ENCODE measurements at places on chromosomes 7 and 10. TPM values are rescaled to one million over a fixed set of nuclear protein-coding genes. Genes with fewer than 3 reads are reported as not detected.

The UCN3 gene
- total RNA-seq: not detected

The ZNF722 gene
- total RNA-seq: not detected

The DKK1 gene
- total RNA-seq: 0.77 TPM

The NUDT13 gene
- 0.72 TPM for total RNA-seq

The PGAM2 gene
- 0.24 TPM for total RNA-seq

The WIPF3 gene
- not detected for total RNA-seq

DNA sequence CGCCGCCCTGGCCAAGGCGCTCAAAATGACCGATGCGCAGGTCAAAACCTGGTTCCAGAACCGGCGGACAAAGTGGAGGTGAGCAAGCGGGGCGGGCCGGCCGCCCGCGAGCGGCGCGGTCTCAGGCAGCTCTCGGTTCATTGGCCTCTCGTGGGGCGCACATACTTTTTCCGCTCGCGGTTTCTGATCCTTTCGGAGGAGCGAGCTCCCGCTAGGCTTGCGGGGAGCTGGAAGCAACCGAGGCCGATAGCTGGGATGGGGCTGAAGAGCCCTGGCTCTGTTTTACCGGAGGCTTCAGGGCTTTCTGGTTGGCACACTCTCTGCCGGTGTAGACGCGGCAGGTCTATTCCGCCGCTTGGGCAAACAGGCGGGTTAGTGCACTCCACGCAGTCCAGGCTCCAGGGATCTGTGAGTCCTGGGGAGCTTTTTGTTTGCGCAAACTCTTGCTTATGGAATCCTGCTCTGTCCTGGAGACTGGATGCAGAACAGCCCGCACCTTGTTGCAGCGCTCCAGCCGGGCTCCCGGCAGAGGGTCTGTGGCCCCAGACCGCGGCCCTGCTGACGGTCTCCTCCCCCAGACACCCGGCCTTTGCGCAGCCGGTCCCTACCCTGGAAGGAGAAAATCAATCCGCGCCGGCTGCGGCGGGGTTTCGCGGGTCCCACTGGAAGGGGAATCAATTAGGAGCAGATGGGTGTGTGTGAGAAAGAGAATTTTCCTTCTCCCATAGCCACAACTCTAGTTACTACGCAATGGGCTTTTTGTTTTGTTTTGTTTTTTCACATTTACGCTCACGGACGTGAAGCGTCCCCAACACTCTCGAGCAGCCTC is 3.4 kb downstream of the TLX1 start:
- no peak for DNase-seq

GRCh38 chr7:80249619-80250295 is 115.1 kb downstream of the GNAI1 start:
- no peak for DNase-seq

DNA sequence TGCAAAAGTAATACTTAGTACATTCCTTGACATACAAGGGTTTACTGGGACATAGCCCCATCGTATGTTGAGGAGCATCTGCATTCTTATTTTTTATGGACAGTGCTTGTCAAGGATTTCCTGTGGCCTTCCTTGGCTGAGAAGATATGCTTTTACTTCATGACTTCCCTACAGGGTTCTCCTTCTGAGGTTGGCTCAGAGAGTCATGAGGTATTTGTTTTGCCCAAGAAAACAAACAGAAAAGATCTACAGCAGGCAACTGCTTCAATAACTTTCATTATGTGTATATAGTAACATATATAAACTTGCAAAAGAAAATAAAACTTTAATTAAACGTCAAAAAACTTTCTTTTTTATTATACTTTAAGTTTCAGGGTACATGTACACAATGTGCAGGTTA is 577.2 kb upstream of the SEMA3D start:
- DNase-seq: no peak

DNA sequence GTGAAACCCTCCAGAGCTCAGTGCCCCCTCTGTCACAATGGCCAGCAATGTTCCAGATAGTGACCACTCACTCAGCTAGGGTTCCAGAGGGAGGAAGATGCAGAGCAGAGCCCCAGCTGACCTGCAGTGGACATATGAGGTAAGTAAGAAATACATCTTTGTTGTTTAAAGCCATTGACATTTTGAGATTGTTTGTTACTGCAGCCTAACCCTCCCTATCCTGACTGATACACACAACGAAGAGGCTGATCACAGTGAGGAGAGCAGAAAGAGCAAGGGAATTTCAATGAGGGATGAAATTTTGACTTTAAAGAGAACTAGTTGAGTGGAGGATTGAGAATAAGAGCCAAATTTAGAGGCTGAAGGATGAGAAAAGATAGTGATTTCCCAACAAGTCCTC is 51.3 kb upstream of the LRGUK start:
- no peak for DNase-seq

DNA sequence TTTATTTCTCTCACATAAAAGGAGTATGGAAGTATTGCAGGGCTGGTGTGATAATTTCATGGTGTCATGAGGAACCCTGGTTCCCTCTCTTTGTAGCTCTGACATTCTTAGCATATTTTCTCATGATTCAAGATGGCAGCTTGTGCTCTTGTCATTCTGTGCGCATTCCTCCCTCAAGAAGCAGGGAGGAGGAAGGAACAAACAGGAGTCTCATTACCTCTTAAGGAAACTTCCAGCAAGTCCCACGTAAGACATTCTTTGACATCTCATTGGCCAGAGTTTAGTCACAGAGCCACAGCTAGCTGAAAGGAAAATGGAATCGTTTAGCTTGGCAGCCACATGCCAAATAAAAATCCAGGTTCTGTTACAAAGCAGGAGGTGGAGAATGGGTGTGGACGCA is 546.8 kb downstream of the LRMDA start:
- DNase-seq: no peak

DNA sequence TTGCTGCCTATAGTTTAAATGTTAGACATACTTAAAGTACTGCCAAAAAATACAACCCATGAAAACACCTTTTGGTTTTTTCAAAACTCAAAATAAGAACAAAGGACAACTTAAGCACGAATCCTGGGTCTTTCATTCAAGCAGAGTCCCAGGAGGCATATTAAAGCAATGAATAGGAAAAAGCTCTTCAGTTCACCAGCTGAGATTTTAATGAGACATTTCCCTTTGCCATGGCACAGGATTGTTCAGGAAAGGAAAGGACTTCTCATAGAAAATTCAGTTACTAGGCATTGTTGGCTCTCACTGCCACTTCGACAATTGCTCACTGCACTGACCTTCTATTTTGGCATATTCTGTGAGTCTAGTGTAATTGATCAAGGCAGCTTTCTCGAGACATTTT is 133.5 kb upstream of the FEZF1 start:
- DNase-seq: no peak

- DNase-seq: no peak
Measured at GRCh38 chr7:90689260-90689659, 93.1 kb downstream of the CDK14 start.

DNA sequence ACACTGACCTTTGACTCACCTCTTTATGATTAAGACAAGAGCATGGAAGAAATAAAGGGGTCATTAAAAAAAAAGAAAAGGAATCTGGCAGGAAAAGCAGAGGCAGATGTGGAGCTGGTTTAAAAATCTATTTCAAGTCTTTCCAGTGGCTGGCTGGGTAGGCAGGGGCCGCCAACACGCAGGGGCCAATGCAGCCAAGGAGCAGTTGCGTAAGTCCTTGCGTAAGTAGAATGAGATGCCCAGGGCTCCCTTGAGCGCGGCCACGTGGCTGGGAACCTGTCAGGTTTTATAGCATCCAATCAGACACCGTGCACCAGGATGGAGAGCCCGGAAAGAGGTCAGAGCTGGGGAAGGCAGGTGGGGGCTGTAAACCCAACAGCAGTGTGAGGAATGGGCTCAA is 123.8 kb upstream of the INSYN2A start:
- DNase-seq: no peak

DNA sequence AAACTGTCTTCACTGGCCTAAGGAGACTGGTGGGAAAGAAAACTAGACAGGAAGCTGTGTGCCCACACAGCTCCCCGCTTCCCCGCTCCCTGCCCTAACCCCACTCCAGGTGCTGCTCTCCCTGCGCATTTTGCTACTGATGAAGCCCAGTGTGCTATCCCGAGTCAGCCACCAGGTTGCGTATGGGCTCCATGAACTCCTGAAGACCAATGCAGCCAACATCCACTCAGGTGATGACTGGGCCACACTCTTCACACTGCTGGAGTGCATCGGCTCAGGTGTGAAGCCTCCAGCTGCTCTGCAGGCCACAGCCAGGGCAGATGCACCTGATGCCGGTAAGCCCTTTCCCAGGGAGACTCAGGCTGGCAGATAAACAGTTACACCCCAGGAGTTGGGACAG is 20.3 kb upstream of the NFKB2 start:
- DNase-seq: no peak

DNA sequence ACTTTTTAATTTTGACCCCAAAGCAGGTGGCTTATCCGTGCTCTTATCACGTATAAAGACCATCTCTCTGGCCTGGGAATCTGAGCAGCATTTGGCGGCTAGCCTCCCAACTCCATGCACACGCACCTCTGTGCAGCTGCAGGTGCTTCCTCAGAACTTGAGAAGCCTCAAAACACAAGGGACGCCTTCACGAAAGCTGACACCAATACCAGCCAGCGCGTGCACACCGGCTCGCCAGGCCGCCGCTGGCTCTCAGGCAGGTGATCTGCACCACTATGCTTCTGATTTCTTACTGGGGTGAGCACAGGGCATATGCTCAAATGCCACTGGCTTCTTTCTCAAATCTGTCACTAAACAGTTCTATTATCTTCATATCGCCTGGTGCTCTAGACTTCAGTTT is 145.0 kb downstream of the PARD3 start:
- DNase-seq: no peak

DNA sequence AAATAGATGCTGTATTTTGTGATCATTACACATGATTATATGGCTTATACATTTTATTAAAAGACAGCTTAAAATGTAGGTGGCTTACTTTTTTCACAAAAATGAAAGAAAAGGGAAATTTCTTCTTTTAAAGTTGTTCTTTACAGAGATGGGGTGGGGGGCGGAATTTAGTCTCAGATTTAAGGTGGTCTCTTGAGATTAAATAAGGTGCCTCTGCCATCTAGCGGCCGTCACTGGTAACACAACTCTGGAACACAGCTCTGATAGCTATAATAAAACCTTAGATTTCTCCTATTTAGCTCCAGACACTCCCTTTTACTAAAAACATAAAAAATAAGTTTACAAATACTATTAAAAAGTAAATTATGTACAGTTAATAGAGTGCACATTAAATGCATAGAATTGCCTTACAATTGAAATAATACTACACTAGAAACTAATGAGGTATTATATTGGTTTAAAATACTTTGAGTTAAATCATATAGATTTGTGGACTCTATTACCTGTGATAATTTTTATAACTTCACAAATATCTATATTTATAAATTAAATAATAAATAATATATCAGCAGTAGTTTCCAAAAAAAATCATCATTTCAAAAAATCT is 210.9 kb downstream of the DGKB start:
- no peak for DNase-seq

GRCh38 chr10:75250934-75251333 is 15.2 kb upstream of the COMTD1 start:
- DNase-seq: no peak

All from GM12878 (cell line).